ENCODE measurements at places on chromosomes 5 and 9.

GRCh38 chr5:58860680-58861079 lies 277.8 kb downstream of the RAB3C start:
- no peak for DNase-seq

DNA sequence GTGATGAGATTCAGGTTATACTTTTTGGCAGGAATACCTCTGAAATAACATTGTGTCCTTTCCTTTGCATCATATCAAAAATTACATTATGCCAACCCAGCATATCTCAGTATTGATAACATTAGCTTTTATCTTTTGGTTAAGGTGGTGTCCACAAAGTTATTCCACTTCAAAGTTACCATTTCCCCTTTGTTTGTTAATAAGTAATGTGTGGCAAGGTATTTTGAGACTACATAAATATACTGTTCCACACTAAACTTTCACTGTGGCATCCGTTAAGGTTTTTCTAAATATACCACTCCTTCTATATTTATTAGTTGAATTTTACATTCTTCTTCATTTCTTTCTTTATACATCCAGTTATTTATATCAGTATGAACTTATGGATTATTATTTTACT lies 14.1 kb upstream of the ARHGEF37 start:
- DNase-seq, result no peak

GRCh38 chr9:130382096-130382495 lies 62.7 kb upstream of the ASS1 start:
- DNase-seq, result no peak

- no peak for DNase-seq
Measured at GRCh38 chr5:59097116-59097515, 514.2 kb downstream of the RAB3C start.

- no peak for DNase-seq
Measured at GRCh38 chr5:39815711-39816110, 390.9 kb upstream of the DAB2 start.

DNA sequence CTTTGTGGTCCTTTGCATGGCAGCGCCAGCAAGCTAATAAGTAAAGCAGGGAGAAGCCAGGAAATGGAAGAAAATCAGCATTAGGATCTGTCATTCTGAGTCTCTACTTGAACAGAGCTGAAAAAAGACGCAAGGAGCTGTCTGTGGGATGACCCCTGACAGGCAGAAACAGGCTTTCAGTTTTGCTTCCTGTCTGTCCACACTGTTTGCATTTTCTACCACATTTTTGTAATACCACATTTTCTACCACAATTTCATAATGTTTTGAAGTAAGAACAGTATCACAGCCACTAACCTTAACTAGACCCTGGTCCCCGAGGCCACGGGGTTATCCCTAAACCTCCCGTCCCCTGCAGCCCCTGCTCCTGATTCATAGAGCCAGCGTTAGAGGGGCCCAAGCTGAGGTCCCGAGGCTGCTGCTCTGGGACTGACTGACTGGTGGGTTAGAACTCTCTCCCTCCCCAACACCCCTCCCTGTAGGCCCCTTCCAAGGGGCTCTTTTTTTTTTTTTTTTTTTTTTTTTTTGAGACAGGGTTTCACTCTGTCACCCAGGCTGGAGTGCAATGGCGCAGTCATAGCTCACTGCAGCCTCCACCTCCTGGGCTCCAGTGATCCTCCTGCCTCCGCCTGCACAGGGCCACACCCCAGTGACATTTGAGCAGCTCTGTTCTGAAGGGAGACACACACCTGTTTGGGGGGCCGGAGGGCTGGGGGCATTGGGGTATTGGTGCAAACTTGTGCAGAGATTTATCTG lies 4.0 kb upstream of the CLIC3 start:
- no peak for DNase-seq

DNA sequence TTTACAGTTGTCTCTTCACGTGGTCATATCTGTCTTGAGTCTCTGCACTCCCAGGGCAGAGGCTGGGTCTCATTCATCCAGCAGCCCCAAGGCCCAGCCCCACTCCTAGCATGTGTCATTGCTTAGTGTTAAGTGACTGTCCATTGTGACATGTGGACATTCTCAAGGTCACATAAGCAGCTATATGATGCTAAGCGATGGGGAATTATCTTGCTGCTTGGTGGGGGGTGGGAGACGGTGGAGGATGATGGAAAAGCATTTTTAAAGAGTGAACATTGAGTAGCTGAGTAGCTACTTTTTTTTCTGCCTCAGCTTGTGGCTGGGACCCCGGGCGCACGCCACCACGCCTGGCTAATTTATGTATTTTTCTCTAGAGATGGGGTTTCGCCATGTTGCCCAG lies at the start of gene C9orf153:
Gene C9orf153 (minus strand): TSS at position 101 of the 400 bp plus-strand sequence. CDS start 30,054 bp downstream, outside the sequence.
- no peak for DNase-seq

DNA sequence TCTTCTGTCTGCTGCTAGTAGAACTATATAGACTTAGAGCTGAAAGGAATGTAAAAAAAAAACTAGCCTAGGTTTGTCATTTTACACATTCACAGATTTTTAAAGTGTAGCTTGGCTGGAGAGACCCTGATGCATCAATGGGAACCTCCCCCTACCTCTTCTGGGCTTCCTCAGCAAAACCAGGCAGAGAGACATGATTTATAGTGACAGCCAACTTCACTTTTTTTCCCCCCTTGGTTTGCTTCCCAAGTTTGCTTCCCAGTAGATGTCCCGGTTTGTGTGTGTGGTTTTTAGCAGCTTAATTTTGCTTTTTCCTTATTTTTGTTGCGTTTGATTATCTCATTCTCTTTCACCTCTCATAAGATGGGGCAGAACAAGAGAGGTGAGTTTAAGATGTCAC lies 1.8 kb downstream of the OTULIN start:
- no peak for DNase-seq
